Left ventricle myocardium inferior (tissue), 1 donor: ENCODE measurements at places on chromosomes 2 and 18. TPM values are rescaled to one million over a fixed set of nuclear protein-coding genes. Genes with fewer than 3 reads are reported as not detected.

DNA sequence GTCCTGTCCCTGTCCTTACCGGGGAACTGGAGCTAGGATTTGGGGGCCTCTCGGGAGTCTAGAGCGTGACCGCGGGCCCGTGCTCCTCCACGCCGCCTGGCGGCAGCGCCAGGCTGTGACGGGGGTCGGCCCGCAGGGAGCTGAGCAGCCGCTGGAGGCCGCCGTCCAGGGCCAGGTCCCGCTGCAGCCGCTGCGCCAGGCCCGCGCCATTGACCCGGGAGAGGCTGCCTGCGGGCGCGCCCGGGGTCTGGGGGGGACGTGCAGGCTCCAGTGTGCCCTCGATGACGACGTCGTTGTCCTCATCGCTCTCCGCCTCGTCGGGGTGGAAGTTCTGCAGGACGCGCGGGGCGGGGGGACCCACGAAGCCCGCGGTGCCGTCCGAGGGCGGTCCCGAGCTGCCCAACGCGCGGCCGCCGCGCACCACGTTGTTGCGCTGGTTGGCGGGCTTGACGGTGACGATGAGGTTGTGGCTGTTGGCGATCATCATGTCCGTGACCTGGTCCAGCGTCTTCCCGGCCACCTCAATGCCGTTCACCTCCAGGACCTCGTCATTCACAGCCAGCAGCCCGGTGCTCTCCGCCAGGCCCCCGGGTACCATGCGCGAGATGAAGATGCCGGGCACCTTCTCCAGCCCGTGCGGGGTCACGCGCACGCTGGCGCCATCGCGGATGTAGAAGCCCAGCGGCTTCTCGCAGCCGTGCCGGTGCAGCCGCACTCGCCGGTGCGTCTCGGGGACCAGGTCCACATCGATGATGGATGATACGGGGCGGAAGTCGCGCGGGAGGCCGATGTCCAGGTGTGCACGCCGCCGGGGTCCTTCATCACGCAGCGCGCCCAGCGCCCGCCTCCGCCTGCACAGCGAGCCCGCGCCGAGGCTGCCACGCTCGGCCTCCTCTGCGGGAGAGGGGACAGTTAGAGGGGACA is 50.9 kb downstream of the ADNP2 start:
- peak overlapping the region; percentile 55 for H3K4me3 ChIP-seq
- H3K27ac ChIP-seq = no peak overlapping the region
- H3K4me1 ChIP-seq = no peaks in the 10 kb centered on the region
- no peaks in the 10 kb centered on the region for H3K36me3 ChIP-seq
- DNase-seq = peak; percentile 32

- no peak for DNase-seq
- peaks cover 33% of the 10 kb centered on the region for H3K27me3 ChIP-seq
- no peaks in the 10 kb centered on the region for H3K36me3 ChIP-seq
- H3K4me3 ChIP-seq = no peak overlapping the region
- H3K27ac ChIP-seq = no peak overlapping the region
Measured at GRCh38 chr18:24831871-24832665, 371.6 kb downstream of the HRH4 start.

DNA sequence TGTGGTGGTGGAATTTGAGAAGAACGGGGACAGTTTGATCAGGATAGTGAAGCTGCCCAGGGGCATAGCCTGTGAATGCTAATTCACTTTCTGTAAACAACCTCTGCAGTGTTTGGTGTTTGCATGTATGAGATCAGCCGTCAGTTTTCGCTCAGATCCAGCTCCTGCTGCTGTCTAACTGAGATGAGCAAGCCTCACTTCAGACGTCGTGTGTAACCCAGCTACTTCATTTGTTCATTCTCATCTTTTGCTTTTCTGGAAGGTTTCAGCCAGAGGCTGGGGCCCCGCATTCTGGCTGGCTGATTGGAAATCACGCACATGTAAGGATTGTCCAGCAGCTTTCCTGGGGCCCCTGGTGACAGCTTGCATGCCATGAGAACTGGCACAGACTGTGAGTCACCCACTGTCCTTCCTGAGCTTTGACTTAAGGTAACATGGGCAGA is 48.9 kb downstream of the LDLRAD4 start:
- H3K27ac ChIP-seq = peak overlapping the region; percentile 81
- H3K36me3 ChIP-seq = no peaks in the 10 kb centered on the region
- DNase-seq = no peak
- H3K27me3 ChIP-seq = no peaks in the 10 kb centered on the region

GRCh38 chr2:128632501-128632800 is 313.8 kb upstream of the HS6ST1 start:
- DNase-seq = no peak
- no peak overlapping the region for H3K4me3 ChIP-seq
- no peaks in the 10 kb centered on the region for H3K4me1 ChIP-seq
- no peaks in the 10 kb centered on the region for H3K36me3 ChIP-seq
- H3K27me3 ChIP-seq = peaks cover under 1% of the 10 kb centered on the region
- H3K27ac ChIP-seq = no peak overlapping the region

GRCh38 chr2:189128970-189129369 is 50.6 kb downstream of the COL5A2 start:
- no peak for DNase-seq
- no peaks in the 10 kb centered on the region for H3K4me1 ChIP-seq
- no peak overlapping the region for H3K4me3 ChIP-seq
- H3K27ac ChIP-seq = peak overlapping the region; percentile 2

DNA sequence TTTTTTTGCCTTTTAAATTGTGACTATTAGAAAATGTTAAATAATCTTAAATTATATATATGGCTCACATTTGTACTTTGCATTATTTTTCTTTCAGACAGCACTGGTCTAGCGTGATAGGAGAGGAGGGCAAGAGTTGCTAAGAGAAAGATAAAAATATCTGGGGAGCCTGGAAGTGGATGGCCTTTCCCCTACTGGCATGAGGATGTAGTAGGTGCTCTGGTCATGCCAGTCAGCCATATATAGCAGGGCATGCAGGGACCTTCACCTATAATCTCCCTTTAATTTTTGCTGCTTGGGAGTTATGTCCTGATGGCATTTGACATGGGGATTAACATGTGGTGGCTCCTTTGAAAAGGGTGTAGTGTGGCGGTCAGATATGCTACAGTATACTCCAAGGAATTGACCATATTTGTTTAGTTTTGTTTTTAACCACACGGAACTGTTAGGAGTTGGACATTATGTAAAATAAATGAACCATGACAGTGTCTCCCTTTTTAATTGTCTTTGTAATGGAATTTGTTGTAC is 144.7 kb downstream of the BABAM2 start:
- H3K27ac ChIP-seq = peak overlapping the region; percentile 61
- H3K36me3 ChIP-seq = no peaks in the 10 kb centered on the region
- peaks cover 55% of the 10 kb centered on the region for H3K4me1 ChIP-seq
- no peaks in the 10 kb centered on the region for H3K27me3 ChIP-seq
- DNase-seq = no peak

The ERMN gene
- total RNA-seq = not detected

DNA sequence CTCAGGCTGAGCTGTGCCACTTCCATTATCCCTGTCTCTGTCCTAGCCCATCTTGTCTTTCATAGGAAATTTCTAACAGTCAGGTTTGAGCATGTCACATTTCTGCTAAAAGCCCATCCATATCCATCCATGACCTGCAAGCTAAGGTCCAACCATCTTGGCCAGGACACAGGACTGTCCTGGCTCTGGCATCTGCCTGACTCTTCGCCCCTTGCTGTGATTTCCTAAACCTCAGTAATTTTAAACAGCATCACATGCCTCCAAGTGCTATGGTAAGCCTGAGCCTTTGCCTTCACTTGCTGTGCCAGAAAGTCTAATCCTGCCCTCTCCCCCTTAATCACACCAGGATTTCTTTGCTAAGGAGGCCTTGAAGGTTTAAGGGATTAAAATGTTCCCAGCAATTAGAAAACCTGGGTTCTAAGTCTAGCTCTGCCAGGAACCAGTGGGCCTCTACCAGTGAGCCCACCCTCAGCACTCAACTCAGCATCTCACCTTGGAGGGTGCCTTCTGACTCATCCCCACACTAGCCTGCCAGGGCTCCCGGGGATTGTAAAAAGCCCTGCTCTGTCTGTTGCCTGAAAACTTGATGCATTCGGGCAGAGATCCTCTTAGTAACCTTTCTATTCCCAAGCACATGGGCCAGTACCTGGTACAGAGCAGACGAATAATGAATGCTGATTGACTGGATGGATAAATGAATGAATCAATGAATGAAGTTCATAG is 411.0 kb downstream of the LRATD1 start:
- H3K27me3 ChIP-seq = no peaks in the 10 kb centered on the region
- H3K36me3 ChIP-seq = no peaks in the 10 kb centered on the region
- DNase-seq = no peak
- no peak overlapping the region for H3K27ac ChIP-seq
- H3K4me1 ChIP-seq = peaks cover 10% of the 10 kb centered on the region
- no peak overlapping the region for H3K4me3 ChIP-seq

The NPHP1 gene
- 5.4 TPM for total RNA-seq

The CCDC138 gene
- total RNA-seq = 1.1 TPM

GRCh38 chr2:72544554-72544953 is 281.3 kb downstream of the EXOC6B start:
- peaks cover 4% of the 10 kb centered on the region for H3K36me3 ChIP-seq
- no peak overlapping the region for H3K4me3 ChIP-seq
- no peak for DNase-seq
- H3K4me1 ChIP-seq = peaks cover 36% of the 10 kb centered on the region

DNA sequence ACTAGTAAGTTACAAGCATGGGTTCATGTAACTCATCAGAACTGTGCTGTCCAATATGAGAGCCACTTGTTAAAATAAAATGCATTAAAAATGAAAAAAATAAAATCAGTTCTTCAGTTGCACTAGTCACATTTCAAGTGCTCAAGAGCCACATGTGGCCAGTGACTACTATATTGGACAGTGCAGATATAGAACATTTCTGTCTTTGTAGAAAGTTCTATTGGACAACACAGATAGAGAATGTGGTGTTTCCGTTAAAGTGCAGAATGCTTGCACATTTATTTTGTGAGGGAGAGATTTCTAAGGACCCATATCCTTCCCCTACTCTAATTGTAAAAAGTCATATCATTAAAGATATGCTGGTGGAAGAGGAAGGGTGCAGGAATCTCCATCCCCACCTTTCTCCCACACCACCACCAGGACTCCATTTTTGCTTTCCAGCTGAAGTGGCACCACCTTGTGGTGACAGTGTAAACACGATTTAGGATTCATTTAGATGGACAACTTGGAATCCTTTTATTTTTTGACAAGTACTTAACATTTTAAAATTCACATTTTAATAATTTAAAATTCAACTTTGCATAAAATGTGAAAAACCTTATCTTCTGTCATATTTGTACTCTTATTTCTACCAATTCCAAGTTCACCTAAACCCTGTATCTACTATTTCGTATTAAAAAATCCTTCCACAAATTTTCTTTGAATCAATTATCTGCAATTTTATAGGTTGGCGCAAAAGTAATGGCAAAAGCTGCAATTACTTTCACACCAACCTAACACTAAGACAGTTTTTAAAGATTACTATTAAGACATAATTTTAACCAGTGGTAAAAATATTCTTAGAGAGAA is 9.4 kb upstream of the CD302 start:
- no peak for DNase-seq
- H3K36me3 ChIP-seq = no peaks in the 10 kb centered on the region
- H3K4me1 ChIP-seq = peaks cover 9% of the 10 kb centered on the region

DNA sequence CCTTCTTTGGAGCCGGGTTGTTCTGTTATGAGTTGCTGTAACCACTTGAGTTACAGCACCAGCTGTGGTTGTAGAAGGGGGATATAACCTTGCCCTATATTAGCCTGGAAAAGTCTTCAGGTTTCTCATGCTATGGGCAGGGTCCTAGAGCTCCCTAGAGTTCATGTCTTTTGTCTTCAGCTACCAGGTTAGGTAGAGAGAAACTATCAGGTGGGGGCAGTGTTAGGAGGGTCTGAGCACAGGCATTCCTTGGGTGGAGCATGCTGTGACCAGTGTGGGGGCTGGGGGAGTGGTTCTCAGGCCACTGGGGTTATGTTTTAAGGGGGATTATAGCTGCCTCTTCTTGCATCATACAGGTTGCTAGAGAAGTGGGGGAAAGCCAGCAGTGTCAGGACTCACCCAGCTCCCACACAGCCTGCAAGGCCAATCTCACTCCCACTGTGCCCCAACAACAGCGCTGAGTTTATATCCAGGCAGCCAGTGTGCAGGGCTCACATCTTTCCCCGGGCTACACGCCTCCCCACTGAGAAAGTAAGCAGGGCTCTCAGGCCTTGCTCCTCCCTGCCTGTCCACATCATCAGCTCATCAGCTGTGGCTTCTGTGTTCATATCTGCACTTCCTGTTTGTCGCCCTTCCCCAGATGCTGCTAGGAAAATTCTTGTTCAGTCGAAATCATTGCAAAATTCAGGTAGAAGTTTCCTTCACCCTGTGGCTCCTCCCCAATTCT is 133.8 kb upstream of the NRXN1 start:
- H3K27me3 ChIP-seq = no peaks in the 10 kb centered on the region
- DNase-seq = no peak

The WDPCP gene
- total RNA-seq = 18.8 TPM

DNA sequence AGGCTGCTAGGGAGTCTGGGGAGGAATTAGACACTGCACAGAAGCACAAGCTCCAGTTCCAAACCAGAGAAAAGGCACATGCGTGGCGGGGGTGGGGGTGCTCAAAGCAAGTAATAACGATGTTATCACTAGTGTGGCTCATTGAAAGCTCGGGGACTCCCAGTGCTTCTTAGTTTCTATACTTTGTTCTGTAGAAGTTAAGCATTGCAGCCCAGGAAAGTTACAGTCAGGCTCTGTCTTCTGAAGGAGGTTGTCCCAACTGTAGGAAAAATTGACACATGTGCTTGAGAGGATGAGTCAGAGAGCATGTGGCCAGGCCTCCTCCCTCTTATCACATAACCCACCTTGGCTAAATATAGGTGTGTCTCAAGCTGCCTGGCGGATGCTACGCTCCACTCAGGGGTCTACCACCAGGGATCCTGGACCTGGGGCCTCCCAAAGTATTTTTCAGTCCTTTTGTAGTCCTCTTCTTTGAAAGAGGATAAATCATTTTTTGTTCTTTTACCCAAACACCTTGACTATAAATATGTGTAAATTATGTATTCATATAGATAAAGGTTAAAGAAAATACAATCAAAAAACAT is 3.8 kb downstream of the GALNT5 start:
- no peak for DNase-seq
- H3K27ac ChIP-seq = peak overlapping the region; percentile 30
- no peaks in the 10 kb centered on the region for H3K27me3 ChIP-seq
- H3K4me3 ChIP-seq = no peak overlapping the region
- H3K36me3 ChIP-seq = no peaks in the 10 kb centered on the region

The DLX2 gene
- total RNA-seq = not detected

DNA sequence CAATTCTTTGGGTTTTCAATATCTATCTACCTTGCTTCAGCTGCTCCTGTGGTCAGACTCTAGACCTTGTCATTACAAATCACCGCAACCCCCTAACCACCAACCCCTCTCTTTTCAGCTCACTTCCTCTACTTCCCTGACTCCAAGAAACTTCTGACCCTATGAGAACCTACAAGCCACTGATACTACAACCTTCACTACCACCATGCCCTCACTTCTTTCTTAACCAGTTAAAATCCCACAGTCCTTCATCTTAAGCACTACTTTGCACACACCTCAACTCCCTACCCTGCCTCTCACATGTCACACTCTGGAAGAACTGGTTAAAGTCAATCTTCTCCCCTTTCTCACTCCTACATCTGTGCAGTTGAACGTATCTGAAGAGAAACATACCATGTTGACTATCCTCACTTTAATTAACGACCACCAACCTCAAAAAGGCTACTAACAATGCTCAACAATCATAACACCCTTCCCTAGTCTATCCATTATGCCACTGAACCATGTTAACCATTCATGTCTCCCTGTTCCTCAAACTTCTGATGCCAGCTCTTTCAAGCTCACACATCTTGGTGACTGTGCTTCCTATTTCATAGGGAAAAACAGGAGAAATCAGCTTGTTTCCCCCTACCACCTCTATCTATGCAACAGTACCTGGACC is 12.6 kb downstream of the EIF2AK3 start:
- peaks cover 13% of the 10 kb centered on the region for H3K36me3 ChIP-seq
- no peak for DNase-seq
- no peaks in the 10 kb centered on the region for H3K27me3 ChIP-seq
- peak overlapping the region; percentile 19 for H3K27ac ChIP-seq
- no peak overlapping the region for H3K4me3 ChIP-seq

The ZBTB7C gene
- 2.7 TPM for total RNA-seq

The ESPNL gene
- total RNA-seq = not detected

The ABCB11 gene
- total RNA-seq = 0.05 TPM
